ENCODE measurements at places on chromosomes 16 and 17.
A peak's percentile ranks its signal among the peaks of the same experiment; 100 is the strongest.

DNA sequence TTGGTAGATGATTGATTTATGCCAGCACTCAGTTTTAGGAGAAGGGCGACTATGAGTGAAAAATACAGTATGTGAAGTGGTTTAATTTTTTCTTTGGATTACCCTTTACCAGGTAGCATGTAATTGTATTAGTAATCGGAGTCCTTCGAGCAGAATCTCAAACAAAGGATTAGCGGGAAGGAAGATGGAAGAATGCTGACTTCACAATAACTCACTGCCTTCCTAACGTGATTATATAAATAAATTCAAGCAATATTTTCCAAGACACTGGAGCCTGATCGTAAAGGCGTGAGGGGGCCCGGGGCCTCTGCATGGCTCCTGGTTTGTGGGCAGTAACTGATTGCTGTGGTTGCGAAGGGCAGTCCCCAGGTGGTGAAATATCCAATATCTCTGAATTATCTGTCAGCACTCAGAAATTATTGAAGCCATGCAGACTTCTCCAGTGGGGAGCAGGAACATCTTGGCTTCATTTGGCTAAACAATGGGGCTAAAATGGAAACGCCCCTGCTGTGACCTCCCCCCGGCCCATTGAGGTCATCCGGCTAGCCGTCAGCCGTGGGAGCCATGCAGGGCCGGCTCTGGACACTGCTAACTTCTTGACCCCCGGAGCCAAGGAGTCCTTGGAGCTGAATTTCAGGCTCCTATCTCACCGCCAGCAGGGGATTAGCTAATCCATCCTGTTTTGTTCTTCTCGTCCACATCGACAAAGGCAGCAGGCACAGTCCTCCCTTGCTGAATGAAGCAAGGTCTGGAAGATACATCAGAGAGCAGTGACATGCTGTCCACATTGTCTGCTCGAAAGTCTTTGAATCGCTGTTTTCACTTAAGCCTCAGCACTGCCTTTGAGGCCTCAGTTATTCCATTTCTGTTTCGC, 295.9 kb upstream of the N4BP1 start:
- DNase-seq = no peak

DNA sequence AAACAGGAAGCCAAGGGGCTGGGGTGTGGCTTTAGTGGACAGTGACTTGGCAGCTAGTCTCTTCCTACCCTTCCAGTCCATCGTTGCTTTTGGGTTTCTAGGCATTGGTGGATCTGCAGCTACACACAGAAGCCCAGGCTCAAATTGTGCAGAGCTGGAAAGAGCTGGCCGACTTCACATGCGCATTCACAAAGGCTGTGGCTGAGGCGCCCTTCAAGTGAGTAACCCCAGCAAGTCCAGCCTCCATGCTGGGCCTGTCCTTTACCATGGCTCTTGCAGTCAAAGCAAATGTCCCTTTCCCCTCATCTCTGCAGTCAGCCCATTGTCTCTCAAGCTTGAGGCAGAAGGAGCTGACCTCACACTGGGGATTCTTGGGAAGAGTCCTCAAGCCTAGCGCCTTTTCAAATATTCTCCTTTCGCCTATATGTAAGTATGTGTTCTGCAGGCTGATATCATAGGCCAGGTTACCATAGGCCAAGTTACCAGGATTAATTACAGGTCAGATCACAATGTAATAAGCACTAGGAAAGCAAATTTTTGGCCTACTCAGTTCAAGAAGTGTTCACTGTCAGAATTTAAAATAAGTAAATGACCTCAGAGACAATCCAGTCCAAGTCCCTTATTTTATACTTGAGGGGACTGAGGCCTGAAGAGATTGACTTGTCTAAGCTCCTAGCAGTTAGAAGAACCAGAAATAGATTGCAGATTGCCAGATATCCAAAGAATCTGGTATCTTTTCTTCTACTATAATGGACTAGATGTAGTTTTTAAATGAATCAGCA, 6.5 kb downstream of the EME1 start:
- no peak for DNase-seq

DNA sequence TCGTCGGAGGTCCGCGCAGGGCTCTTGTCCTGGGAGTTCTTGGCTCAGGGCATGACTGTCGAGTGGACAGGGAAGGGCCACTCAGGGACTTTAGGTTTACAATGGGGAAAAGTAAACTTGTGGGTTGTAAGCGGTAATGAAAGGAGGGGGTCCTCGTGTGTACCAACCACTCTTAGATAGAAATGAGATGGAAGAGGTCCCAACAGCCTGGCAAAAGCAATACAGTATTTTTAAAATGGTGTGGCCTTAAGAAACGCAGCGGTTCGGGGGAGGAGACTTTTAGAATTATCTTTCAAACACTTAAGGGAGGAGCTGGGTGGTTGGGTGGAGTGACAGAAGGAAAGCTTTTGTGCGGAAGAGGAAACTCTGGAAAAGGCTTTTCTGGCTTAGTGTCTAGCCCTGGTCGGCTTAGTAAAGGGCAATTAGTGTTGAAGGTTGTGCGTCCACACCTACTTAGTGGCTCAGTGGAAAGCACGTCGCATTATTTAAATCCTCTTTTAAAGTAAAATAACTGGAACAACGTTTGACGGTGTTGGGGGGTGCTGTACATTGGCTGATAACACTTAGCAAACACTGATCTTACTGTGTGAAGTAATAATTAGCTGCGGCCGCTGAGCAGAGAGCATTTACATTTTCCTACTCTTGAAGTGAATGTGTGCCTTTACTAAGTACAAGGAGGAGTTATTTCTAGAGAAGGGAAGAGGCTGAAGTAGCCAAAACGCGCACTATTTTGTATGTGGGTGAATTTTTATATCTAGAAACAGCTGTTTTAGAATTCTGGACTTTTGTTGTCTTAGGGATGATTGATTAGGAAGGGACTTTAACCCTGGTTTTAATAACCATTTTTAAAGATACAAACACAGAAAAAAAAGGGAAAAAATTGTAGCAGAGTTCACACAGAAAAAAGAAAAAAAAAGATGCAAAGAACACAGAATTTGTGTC, 1.0 kb downstream of the WSB1 start:
- DNase-seq = peak; percentile 45

DNA sequence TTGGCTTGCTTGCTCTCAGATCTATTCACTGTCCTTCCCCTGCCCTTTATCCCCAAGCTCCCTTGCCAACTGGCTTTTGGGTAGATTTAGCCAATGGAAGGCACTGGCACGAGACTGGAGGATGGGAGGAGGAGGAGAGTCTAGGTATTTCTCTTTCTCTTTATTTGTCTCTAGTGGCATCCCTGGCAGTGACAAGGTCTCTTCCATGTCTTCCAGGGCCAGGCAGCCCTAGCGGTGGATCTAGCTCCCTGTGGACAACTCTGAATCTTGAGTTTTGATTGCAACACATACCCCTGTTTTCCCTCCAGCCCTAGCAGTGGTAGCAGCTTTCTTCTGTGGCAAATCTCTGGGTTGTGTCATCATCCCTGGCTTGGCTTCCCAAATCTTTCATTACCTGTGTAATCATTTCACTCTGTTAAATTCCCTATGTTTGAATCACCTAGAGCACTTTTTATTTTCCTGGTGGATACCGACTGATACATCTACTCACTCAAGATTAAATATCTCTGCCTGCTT, 171.1 kb upstream of the IRX6 start:
- DNase-seq = no peak

DNA sequence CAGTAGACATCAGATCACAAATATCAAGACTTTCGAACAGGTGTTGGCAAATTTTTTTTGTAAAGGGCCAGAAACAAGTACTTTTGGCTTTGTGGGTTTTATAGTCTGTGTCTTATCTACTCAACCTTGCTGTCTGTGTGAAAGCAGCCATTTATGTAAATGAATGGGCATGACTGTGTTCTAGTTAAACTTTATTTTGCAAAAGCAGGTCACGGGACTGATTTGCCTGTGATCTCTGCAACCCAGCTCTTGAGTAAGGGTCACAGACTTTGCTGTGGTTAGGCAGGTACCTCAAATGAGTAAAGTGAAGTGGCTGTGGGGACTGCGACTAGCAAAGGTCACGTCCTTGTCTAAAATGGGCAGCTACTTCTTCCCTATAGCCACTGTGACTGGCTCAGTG, 136.5 kb downstream of the FTO start:
- no peak for DNase-seq

- no peak for DNase-seq
Observed at GRCh38 chr16:7351610-7352510, 19.2 kb downstream of the RBFOX1 start.

DNA sequence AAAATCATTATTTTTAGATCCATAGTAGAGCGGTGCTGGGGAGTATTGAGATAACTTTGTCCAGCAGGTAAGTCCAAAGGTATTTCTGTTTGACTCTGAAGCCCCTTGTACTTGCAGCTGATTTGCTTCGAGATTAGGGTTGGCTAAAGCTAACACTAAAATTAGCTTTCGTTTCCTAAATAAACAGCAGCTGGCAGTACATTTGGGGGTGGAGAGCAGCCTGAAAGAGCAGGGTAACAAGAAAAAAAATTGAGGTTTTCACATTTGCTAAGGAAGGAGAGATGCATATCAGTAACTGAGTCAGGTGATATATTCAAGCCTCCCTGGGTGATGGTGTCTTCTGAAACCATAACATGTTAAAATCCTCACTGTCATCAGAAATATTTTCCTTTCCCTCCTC, 37.4 kb upstream of the TMC5 start:
- DNase-seq = no peak

DNA sequence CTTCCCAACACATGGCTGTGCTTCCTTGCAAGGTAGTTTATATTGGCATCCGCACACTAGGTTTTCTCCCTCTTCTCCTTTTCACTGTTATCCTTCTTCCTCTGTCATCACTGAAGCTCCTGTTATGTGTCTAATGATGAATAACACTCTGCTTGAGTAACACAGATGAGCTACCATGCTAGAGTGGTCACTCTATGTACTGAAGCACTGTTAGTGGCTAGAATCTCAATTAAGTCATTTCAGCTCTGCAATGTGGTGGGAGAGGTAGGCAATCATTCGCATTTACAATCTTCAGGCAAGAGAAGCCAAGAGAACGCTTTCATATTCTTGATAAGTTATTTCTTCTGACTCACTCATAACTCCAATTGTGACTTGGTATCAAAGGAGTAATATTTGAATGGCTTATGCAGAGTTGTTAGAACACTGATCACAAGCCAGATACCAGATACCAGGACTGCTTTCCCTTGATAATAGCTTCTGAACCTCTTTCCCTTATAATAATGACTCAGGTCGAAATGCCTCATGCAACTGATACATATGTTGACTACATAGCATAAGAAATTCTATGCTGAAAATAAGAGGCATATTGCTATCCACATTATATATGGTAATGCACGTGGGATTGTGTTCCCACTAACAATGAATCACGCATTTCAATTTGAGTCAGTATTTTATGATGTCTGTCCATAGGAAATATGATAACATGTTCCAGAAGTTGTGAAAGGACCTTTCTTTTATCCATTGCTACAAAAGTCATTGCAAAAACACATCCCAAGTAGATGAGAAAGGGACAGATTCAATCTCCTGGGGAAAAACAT, 158.0 kb upstream of the HS3ST3A1 start:
- DNase-seq = no peak

- no peak for DNase-seq
Observed at GRCh38 chr17:31225831-31226230, 71.2 kb downstream of the OMG start.

- DNase-seq = no peak
Observed at GRCh38 chr16:35207059-35207999, 1747.9 kb downstream of the TP53TG3F start.

- no peak for DNase-seq
Observed at GRCh38 chr17:59300941-59301340, 30.5 kb upstream of the YPEL2 start.

DNA sequence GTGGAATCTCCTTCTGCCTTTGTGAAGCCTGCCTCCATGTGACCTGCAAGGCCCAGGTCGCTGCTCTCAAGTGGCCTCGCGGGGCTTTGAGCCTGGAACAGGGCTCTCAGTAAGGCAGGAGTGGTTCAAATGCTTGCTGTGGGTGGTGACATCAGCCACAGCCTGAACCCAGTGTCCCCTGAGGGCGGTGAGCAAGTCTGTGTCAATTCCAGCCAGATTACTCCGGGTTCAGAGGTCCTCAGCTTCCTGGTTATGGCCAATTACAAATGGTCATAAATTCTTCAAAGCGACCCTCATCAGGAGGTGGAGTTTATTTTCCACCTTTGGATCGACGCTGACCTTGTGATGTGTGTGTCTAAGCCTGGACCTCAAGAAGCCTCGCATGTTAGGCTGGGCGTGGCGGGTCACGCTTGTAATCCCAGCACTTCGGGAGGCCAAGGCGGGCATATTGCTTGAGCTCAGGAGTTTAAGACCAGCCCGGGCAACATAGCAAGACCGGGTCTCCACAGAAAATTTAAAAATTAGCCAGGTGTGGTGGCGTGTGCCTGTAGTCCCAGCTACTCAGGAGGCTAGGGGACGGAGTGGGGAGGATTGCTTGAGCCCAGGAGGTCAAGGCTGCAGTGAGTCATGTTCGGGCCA, 17.3 kb downstream of the LGALS3BP start:
- no peak for DNase-seq

DNA sequence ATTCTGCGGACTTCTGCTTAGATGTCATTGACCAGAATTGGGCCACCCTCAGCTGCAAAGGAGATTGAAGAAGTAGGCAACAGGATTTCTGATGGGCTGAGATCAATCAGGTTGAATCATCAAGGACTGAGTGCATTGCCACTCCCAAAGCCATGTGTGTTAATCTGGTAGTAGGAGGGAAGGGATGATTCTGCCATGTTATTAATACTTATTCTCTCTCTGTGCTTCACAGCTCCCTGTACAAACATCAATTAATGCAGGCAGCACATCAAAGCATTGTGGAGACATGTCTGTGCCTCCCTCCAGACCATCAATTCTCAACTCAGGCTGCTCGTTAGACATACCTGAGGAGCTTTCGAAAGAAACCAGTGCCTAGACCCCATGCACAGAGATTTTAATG, 11.6 kb downstream of the LRRC3C start:
- DNase-seq = no peak

DNA sequence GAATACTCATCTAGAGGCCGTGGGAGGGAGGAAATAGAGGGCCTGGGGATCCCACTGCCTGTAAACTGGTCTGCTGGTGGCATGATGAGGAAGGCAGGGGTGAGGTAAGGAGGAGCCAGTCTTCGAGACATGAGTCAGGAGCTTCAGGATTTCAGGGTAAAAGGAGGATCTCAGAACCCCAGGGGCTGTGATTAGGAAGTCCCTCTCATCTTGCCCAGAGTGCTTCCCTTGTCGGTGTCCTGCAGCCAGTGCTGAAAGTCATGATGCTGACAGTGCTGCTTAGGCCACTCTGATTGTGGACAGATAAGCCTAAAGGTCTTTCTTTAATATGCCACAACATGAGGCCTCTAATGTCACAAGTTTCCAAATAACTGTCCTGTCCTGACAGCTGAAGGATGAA, 29.6 kb downstream of the COG4 start:
- DNase-seq = no peak

GRCh38 chr16:89094252-89094879, 714 bp downstream of the ACSF3 start:
- DNase-seq = peak; percentile 23

DNA sequence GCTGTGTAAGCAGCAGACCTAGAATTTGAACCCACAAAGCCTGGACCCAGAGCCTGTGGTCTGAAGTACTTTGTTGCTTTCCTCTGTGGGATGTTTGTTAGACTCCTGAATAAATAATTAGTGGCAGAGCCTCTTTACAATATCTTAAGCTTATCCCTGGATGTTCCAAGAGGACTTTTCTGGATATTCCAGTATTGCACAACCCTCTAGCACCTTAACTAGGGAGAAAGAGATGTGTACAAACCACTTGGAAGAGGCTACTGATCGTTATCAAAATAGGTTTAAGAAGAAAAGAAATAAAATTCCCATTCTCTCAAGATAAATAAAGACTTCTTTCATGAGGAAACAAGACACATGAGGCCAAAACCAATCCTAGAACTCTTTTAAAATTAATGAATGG, 632.4 kb downstream of the CDH11 start:
- DNase-seq = no peak
